ENCODE measurements at places on chromosomes 3 and 15.

GRCh38 chr15:97482521-97482920 lies 478.0 kb upstream of the ARRDC4 start:
- DNase-seq, result no peak

- no peak for DNase-seq
Measured at GRCh38 chr15:101444807-101445508, 44.5 kb downstream of the PCSK6 start.

- peak; percentile 48 for DNase-seq
Measured at GRCh38 chr3:196159952-196160804, 51.0 kb downstream of the ZDHHC19 start.

GRCh38 chr3:45909542-45909941 lies 23.2 kb downstream of the CCR9 start:
- DNase-seq, result no peak

GRCh38 chr15:64527263-64527984 lies 67.0 kb downstream of the ZNF609 start:
- DNase-seq, result peak; percentile 80

DNA sequence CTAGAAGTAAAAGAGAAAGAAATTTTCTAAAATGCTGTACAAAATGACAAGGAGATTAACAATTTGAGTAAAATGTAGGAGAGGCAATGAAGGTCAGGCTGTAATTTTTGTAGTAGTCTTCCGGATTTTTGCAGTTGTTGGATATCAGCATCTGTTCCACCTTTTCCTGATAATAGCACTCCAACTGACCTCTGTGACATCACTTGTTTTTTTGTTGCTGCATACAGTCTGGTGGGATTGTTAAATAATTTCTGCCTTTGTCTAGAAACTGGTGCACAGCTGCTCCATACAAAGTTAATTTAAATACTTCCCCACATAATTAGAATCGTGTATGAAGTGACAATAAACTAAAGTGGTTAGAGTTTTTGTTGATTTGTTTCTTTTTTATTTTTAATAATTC lies 731.4 kb downstream of the PLOD2 start:
- no peak for DNase-seq

DNA sequence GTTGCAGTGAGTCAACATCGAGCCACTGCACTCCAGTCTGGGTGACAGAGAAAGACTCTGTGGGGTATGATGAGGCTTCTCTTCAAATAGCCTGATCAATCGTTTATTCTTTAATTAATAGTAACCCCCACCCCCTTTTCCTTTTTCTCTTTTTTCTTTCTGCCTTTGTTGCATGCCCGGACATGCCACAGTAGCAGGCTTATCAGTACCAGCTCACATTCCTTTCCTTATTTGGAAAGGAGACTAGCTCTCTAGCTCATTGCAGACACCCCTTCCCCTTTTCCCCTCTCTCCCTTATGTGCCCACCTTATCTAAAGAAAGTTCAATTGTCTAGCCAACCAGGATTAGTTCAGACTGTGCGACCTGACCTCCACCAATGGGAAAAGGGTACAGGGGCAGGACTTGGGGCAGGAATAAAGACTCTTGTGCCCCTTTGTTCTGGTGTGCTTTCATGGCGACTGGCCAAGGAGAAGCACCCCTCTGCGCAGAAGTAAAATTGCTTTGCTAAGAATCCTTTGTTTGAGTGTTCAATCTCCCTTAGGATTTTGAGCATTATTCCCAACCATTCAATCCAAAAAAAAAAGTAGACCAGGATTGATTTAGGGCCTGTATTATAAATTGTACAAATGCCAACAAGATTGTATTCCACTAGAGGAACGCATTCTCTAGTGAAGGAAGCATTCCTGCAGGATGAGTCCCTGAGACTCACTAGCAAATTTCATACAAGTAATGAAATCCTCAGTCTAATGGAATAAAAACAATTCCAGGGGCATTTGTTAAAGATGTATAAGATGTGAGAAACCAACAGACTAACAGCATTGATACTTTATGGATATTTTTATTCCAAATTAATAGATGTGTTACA lies 95.8 kb upstream of the SNRPN start:
- DNase-seq, result no peak

DNA sequence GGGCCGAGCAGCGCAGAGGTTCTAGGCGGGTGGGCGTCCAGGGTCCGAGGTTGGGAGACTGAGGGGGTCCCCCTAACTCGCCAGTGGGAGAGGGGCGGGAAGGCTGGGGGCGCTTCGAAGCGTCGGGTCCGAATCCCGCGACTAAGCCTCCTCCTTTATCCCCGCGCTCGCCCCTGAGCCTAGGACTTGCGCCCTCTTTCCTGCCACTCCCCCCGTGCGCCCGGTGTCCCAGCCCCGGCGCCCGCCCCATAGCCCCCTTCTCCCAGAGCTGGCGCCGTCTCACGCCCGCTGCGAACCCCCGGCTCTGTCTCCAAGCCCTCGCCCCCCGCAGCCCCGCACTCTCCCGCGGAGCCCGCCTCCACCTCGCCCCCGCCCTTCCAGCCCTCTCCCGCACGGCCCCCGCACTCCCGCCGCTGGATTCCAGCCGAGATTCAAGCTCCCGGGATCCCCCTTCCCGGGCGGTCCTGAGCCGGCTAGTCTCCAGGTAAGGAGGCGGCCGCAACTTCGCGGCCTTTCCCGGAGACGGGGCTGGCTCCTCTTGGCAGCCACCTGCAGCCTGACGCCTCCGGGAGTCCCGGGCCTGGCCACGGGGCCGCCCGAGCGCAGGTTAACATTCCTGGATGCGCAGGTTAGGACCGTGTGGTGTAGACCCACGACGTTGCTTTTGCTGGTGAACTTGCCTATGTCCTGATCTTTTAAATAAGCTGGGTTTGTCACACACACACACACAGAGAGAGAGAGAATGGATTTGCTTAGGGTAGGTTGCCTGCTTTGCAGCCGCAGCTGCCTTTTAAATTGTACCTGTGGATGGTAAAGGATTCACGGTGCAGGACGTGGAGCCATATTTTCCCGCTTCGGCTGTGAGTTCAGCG lies 563 bp downstream of the PXYLP1 start:
- DNase-seq, result peak; percentile 45

Measured in mammary epithelial cell (primary cell).